ENCODE measurements at places on chromosomes 1 and 21.

GRCh38 chr1:15245593-15246360, 1.2 kb upstream of the FHAD1 start:
- DNase-seq, result no peak

- DNase-seq, result no peak
These were observed 136.5 kb downstream of the CSMD2 start for GRCh38 chr1:34028381-34029055.

GRCh38 chr1:51663105-51663504, 46.2 kb downstream of the OSBPL9 start:
- DNase-seq, result no peak

- DNase-seq, result no peak
These were observed 371.8 kb downstream of the HHAT start for GRCh38 chr1:210700511-210700910.

- no peak for DNase-seq
These were observed 10.1 kb upstream of the CACYBP start for GRCh38 chr1:174989536-174990220.

DNA sequence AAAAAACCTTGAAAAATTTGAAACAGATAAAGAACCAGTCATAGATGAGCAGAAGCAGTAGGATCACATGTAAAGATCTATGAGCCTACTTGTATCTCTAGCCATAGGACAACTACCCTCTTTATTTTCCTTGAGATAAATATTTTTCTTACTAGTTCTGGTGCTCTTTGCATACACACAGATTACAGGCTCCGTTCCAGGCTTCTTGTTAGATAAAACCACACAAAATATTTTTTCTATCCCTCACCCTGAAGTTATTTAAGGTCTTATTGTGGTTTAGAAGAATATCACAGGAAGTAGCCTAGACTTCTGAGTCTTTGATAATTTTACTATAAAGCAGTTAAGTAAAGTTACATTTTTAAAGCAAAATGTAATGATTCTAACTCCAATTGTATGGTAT, 512.2 kb downstream of the NEGR1 start:
- no peak for DNase-seq

DNA sequence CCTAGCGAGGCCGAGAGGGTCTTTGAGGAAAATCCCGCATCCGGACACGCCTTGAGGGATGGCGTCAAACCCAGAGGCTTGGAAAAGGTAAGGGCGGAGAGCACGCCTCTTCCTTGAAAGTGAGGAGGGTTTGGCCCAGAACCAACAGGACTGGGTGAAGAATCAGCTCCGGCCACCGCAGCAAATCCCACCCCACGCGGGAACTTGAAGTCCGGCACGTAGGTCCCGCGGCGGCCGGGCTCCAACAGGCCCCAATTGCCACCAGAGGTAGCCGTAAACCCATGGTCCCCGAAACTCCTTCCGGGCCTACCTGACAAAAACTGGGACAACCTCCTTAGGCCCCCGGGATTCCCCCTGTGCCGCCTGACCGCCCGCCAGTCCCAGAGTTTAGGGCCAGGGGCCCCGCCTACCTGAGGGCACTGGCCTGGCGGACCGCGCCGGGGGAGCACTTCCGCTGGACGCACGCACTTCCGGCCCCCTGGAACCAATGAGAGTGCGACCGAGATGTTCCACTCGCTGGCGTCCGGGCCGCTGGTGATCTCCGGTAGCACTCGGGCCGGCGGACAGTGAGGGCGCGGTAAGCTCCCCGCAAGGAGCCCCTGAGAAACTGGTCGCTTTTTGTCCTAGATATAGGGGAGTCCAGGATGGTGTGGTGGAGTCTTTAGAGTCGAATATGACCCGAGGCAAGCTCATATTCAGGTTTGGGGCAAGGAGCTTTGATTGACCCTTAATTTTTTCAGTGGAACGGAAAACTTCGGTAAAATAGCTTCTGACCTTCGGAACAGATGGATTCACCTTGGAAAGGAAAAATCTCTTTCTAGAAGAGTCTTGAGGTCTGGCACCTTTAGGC, at the start of the genes LZIC and NMNAT1:
LZIC (minus strand) TSS at position 453 of the 850 bp plus-strand sequence. CDS start 6,772 bp downstream, outside the sequence.
NMNAT1 (plus strand) TSS at position 537 of the 850 bp plus-strand sequence. CDS start 28,599 bp downstream, outside the sequence.
- DNase-seq, result peak; percentile 94

- no peak for DNase-seq
These were observed 35.0 kb downstream of the ARHGEF10L start for GRCh38 chr1:17574516-17574915.

DNA sequence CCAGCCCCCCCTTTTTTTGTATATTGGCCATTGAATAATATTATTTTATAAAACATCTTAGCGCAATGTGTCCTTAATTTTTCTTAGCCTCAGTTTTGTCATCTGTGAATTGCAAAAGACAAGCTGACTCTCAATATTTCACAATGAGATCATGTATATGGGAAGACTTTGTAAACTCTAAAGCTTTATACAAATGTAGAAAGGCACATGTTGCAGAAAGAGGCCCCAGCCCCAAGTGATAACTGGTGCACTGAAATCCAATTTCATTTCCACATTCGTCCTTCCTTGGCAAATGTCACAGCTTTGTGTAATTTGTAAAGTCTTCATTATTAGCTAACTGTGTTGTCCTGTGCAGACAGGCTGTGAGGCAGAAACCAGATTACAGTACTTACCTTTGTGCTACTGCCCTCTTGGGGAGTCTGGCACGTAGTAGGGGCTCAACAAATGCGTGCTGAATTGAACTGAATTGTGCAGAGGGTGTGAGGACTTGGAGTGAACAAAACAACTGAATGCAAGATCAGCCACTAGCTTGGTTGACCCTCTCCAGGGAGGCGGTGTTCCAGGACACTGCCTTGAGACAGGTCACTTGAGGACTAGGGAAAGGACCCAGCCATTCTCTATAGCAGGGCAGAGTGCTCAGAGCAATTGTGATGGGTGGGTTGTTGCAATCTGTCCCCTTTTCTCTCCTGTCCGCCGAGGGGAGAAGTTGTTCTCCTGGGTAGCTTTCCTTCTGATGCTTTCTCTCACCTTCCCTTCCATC, 74.6 kb downstream of the LMO4 start:
- DNase-seq, result no peak

DNA sequence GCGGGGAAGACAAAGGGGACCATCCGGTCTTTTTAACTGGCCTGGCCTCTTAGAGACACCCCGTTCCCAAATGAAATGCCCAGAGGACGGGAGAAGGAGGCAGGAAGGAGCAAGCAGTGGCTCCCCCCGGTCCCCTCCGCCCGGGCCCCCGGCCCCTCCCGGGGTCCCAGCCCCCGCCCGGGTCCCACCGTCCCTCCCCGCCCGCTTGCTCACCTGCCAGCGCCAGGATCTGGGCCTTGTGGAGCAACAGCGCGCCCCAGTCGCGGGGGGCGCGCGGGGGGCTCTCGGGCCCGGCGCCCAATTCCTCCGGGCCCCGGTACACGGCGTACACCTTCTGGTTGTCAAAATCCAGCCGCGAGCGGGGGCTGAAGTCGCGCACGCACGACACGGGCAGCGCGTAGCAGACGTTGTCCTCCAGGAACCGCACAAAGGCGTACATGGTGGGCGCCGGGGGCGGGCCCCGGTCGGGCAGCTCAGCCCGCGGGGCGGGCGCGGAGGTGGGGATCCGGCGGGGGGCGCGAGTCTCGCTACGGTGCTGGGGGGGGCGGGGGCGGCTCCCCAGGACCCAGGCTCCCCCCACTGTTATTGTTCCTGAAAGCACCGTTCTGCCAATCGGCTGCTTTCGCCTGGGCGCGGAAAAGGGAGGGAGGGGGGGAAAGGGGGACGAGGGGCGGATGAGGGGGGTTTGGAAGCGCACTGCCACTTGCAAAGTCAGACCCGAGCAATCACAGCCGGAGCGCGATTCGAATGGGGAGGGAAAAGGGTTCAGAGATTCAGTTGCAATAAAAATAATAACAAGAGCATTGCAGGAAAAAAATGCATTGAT, at the start of gene BEND5:
BEND5 (minus strand) TSS at position 499 of the 826 bp plus-strand sequence; CDS start at position 439, 60 bp downstream.
- peak; percentile 77 for DNase-seq

DNA sequence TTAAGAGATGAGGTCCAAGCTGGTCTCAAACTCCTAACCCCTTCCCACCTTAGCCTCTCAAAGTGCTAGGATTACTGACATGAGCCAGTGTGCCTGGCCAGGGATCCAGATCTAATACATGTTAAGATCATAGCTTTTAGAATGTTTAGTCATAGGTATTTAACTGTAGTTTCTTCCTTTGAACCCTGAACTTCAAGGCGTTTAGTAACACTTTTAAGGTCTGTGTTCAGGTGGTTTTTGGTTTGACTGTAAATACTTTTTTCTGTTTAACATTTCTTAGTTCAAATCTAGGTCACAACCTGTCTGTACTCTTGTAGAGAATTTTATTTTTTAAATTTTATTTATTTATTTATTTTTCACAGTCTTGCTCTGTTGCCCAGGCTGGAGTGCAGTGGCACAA, 28.1 kb downstream of the RAP1A start:
- no peak for DNase-seq

DNA sequence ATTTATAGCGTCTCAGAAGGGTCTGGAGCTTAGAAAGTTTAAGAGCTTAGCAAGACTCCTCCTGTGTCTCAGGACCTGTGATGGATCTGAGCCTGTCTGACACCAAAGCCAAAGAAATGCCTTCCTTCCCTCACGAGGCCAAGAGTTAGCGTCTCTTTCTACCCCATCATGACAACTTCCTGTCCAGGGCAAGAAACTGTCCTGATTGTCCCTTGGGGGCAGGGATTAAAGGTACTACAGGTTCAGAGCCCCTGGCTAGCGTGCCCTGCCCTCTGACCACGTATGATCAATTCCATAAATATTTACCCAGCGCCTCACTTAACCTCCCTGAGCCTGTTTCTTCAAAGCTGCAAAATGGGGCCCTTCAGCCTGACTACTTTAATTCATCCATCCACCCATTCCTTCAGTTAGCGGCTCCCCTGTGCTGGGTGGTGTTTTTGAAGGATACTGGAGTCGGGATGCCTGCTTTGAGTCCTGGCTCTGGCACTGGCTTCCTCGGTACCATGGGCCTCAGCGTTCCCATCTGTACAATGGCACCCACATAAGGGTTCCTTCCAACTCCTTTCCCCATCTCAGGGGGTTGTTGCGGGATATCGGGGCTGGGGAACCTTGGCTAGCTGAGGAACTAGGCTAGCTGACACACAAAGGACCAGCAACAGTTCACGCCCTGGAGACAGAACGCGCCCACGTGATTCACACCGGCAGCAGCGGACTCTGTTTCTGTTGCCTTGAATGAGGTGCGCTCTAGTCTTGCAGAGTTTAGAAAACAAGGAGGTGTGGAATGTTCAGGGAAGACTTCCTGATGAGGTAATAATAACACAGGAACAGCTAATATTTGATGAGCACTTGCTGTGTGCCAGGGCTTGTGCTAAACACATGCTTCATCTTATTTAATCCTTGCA, 23.0 kb upstream of the EPHA2 start:
- DNase-seq, result no peak

- no peak for DNase-seq
These were observed 17.2 kb downstream of the CASZ1 start for GRCh38 chr1:10779201-10779600.

DNA sequence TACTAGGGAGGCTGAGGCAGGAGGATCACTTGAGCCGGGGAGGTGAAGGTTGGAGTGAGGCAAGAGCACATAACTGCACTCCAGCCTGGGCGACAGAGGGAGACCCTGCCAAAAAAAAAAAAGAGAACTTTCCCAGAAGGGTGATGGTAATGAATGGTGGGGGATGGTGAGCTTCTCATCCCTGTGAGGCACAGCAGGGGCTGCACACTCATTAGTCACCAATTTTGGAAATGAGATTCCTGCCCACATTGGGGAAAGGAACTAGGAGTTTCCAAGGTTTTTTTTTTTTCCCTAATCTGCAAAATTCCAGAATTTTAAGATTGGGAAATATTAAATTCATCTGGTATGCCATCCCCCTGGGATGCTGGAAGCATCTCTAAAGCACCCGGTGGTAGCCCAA, 50.2 kb upstream of the SSBP3 start:
- DNase-seq, result no peak

GRCh38 chr1:191895462-191896058, 262.7 kb upstream of the RGS18 start:
- no peak for DNase-seq

DNA sequence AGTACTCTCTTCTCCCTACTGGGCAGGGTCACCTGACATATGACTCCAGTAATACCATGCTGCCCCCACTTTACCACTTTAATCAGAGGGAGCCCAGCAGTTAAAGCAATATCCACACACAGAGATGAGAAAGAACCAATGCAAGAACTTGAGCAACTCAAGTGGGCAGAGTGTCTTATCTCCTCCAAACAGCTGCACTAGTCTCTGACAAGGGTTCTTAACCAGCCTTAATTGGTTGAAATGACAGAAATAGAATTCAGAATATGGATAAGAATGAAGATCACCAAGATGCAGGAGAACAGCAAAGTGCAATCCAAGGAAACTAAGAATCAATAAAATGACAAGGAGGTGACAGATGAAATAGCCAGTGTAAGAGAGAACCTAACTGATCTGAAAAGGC, 91.0 kb downstream of the KCNT2 start:
- no peak for DNase-seq

DNA sequence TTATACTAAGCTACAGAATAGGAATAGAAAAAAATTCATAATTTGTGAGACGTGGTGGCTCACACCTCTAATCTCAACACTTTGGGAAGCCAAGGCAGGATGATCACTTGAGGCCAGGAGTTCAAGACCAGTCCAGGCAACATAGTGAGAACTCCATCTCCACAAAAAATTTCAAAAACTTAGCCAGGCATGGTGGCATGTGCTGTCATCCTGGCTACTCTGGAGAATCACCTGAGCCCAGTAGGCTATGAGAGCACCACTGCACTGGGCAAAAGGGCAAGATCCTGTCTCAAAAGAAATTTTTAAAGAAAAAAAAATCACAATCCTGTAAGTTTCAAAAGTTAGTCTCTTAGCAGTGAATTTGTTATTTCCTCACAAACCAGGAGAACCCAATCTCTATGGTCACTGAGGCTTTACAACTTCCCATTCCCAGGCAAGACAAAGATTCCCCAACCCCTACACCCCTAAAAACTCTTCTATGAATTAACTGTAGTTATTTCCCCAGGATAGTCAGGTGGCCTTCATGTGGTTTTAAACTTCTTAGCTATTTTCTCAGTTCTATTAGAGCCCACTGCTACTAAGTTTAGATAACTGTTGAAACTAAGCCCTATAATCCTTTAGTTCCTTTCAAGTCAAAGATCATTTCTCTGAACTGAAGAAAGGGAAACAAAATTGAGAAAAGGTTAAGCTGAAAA, 74.5 kb downstream of the FOXJ3 start:
- DNase-seq, result no peak

All from germinal center (tissue), 1 donor.